NCI-H748 treated with DMSO at 0.1 percent for 48 hours (cell line): ENCODE measurements at places on chromosomes 7 and 10.
A peak's percentile ranks its signal among the peaks of the same experiment; 100 is the strongest.

DNA sequence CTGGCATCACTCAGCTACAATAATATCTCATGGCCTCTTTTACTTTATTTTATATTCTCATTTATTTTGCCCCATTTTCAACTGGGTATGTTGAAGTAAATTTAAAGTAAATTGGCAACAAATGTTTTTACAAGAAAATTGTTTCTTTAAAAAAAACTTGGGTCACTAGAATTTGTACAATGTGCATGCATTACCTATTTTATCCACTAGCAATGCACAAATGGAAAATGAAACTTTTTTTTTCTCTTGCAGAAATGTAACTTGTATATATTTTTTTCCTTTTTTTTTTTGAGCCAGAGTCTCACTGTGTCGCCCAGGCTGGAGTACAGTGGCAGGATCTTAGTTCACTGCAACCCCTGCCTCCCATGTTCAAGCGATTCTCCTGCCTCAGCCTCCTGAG lies 10.3 kb upstream of the H2AZ2 start:
- no peak for DNase-seq

- DNase-seq = no peak
Observed at GRCh38 chr7:1545417-1546246, 10.4 kb downstream of the TMEM184A start.

- DNase-seq = no peak
Observed at GRCh38 chr10:59687657-59688056, 22.0 kb downstream of the SLC16A9 start.

DNA sequence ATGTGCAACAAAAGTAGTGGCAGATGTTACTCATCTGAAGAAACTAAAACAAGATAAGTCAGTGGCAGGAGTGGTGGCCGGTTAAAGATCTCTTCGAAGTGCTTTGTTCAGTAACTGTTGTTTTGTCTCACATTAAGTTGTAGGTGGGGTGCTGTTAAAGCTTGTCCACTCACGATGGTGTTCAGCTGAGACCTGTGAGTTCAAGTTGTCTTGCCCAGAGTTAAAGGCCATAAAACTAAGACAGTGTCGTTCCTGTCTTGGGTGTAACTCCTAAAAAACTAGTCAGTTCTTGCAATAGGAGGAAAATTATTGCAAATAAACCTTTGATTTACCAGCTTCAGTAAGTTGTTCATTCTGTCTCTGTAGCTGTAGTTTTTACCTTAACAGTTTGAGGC lies 857 bp upstream of the FOXP2 start:
- peak; percentile 53 for DNase-seq

- DNase-seq = no peak
Observed at GRCh38 chr7:68547181-68547580, 1051.1 kb upstream of the AUTS2 start.

- no peak for DNase-seq
Observed at GRCh38 chr10:17188644-17189172, 12.8 kb downstream of the TRDMT1 start.
